Activated T-helper 1 cell treated with anti-CD3 and anti-CD28 coated beads, Interleukin-12 subunit alpha, Interleukin-12 subunit beta, Interleukin-2, Interleukin-4 antibody, amounts not matched to agents 30 ng/mL and 10 ng/mL and 1 ng/mL, durations not matched to agents 14 hours and 24 hours and 36 hours (primary cell): ENCODE measurements at places on chromosomes 7 and 10.

GRCh38 chr7:82616059-82616728, 172.6 kb upstream of the CACNA2D1 start:
- no peak for DNase-seq

DNA sequence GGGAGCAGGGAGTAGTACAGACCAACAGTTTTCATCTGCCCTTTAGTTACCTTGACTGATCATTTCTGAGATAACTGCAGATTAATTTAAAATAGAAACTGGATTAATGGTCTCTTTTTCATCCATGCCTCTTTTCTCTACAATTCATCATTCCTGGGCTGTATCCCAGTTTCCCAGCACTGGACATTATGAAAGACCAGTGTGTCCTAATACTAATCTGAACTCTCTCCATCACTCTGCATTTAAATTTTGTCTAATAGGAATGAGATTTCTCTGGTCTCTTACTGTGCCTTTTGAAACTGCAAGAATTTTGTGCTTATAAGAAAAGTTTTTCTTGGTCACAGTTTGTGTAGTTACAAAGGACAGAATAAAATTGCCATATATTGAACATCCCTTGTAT, 12.7 kb downstream of the PLEKHA8 start:
- no peak for DNase-seq

GRCh38 chr7:127946847-127947246, 84.4 kb downstream of the LRRC4 start:
- no peak for DNase-seq

GRCh38 chr7:1238450-1238882, 5.8 kb downstream of the UNCX start:
- no peak for DNase-seq

- DNase-seq, result no peak
Observed at GRCh38 chr7:90775383-90775965, 179.4 kb downstream of the CDK14 start.

DNA sequence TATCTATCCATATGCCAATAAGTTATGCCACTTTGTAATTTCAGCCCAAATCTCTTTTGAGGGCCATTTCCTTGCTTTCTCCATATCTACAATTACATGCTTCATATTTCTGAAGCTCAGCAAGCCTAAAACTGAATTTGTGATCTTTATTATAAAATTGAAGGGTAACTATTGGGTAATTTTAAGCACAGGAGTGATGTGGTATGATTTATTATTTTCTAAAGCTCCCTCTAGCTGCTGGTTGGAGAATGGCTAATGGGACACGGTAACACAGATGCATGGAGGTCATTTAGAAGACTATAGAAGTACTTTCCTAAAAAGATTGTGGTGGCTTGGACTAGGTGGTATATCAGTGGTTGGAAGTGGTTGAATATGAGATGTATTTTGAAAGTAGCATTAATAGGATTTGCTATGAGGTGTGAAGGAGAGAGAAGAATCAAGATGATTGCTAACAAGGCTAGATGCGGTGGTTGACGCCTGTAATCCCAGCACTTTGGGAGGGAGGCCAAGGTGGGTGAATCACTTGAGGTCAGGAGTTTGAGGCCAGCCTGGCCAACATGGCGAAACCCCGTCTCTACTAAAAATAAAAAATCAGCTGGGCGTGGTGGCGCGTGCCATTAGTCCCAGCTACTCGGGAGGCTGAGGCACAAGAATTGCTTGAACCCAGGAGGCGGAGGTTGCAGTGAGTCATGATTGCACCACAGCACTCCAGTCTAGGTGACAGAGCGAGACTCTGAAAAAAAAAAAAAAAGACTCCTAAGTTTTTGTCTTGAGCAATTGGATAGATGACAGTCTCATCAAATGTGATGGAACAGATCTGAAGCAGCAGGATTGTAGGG, 13.9 kb downstream of the KLHDC10 start:
- no peak for DNase-seq

DNA sequence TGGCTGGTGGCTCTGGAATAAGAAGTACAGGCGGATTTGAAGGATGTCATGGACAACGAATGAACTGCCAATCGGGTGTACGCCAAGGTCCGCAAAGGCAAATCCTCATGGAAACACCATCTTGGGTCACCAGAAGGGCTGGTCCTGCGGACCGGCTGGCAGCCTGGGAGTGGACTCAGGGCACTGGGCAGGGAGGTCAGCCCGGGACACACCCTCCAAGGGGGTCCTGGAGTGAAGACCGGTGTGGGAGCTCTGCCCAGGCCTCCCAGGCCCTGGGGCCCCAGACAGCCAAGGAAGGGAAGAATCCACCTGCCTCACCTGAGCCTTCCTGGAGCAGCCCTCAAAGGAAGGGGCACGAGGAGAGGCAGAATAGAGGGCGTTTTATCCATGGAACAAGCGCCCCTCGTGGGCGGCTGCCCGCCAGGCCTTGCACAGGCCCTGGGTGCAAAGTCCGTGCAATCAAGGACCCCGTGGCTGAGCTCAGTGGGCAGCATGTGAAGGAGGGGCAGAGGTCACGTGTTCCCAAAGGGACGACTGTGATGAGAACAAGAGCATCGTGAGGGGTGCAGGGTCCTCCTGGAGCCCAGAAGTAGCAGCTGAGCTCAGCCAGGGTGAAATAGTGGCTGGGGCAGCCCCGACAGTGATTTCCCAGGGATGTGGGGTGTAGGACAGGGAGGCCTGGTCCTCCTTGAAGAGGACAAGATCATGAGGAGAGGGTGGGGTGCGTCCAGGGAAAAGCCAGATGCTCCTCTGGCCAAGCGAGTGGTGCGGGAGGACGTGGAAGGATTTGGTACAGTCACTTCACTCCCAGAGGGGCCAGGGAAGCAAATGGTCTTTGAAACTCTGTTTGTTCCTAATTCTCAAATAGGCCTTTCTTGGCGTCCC, 105.2 kb downstream of the TCERG1L start:
- no peak for DNase-seq
